Activated T-cell treated with anti-CD3 and anti-CD28 coated beads, Interleukin-2, amount 50 U/mL, for 72 hours (primary cell): ENCODE measurements at places on chromosomes 4 and X. TPM values are rescaled to one million over a fixed set of nuclear protein-coding genes. Genes with fewer than 3 reads are reported as not detected.

Gene ERCC6L
- total RNA-seq = 5.4 TPM

Gene RAB33A
- 22.9 TPM for total RNA-seq

Gene VEGFC
- total RNA-seq = not detected

Gene DUX4
- total RNA-seq = not detected

Gene GPR34
- total RNA-seq = 0.51 TPM

Gene DIPK2B
- not detected for total RNA-seq

Gene MAGEA9B
- not detected for total RNA-seq

Gene UNC5C
- 0.21 TPM for total RNA-seq
